ENCODE measurements at places on chromosomes 3 and 15.

GRCh38 chr3:196327405-196327804 is 9.4 kb upstream of the DYNLT2B start:
- no peak for DNase-seq

GRCh38 chr15:52218371-52218770 is 27.2 kb upstream of the GNB5 start:
- DNase-seq: no peak

DNA sequence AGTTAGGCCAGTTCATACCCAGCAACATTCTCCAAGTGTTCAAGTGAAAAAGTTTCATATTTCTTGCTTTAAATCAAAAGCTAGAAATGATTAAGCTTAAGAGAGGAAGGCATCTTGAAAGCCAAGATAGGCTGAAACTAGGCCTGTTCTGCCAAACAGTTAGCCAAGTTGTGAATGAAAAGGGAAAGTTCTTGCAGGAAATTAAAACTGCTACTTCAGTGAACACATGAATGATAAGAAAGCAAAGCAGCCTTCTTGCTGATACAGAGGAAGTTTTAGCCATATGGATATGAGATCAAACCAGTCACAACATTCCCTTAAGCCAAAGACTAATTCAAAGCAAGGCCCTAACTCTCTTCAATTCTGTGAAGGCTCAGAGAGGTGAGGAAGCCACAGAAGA is 274.7 kb downstream of the TUSC7 start:
- no peak for DNase-seq

DNA sequence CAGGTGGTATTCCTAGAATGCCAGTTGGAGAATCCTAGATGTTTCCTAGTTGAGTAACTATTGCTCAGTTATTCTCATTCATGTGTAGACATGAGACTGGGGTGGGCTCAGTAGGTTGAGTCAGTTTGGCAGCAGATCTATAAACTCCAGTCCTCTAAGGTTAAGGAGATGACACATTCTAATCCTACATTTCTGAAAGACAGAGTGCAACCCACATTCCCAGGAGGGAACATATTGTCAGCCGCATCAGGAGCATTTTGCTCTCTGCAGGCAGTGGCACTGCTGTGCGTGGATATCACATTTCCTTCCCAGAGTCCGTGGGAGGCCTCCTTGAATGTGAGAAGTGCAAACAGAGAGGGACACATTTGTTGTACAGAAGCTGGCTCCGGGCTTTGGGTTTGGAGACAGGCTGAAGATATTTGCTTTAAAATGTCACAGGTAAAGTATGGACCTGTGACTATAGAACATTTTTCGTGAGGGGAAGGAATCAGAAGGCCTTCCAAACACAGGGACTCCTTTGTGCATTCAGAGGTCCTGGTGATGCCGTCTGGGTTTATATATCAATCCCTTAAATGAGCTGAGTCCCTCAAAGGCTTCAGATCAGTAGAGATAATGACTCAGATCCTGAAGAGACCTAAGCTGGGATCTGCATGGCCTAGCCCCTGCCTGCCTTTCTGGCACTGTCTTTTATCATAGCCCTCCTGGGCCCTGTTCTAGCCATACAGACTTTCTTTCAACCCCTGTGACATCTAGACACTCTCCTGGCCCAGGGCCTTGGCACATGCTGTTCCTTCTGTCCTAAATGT is 156.5 kb downstream of the CADPS start:
- no peak for DNase-seq

DNA sequence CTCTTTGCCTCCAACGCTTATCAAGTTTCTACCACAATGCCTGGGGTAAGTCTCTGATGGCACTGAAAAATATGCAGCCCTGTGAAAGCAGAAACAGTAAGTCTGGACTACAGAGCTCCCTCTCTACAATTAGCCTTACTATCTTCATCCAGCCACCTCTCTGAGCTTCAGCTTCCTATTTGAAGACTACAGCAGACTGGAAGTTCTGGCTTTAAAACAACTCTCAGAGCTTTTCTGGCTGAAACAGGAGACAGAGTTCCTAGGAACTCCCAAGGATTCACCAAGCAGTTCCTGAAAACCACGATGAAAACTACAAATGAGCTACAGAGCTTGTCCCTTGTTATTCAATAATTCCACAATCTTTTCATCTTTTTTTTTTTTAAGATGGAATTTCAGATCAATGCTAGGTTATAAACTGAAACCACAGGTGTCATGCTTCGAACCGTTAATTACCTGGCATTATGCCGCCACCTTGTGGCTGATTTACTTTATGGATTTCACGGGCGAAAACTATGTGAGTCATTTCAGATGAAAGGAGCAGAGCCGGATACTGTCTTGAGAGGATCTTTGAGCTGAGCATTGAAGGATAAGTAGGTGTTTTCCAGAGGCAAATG is 3.9 kb downstream of the CRYGS start:
- DNase-seq: peak; percentile 53

GRCh38 chr3:161251716-161252115 is 30.6 kb downstream of the NMD3 start:
- DNase-seq: no peak

- DNase-seq: no peak
These were observed 1042.9 kb downstream of the ROBO1 start for GRCh38 chr3:78724859-78725258.

DNA sequence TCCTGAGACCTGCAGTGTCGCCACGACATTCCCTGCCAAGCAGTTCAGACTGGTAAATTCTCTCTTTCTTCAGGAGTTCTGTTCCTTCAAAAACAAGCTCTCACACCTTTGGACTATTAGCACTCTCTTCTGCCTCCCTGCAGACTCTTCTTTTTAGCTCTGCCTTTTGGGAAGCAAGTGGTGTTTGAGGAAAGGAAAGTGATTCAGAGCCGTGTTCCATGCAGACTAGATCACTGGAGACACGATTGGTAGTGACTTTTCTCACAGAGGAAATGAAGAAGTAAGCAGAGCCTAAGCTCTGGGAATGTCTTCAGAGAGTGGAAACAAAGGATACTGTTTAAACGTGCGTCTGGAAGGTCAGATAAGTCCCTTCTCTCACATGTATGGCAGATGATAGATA is 270.6 kb upstream of the TPRG1 start:
- no peak for DNase-seq

DNA sequence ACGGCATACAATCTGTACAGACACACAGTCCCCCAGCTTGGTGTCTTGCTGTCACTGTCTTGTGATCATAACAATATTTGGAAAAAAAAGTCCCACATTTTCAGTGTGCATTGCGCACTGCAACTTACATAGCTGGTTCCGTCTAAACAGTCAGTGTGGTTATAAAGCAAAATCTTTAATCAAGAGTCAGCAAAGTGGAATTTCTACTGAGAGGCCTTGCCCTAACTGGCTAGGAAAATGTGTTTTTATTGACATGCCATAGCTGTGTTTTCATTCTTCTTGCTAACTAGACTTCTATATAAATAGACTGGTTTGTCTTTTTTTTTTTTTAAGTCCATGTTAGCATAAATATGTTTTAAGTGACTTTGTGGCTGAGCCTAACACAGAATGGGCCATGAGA is 174.8 kb downstream of the POLR2M start:
- DNase-seq: no peak

DNA sequence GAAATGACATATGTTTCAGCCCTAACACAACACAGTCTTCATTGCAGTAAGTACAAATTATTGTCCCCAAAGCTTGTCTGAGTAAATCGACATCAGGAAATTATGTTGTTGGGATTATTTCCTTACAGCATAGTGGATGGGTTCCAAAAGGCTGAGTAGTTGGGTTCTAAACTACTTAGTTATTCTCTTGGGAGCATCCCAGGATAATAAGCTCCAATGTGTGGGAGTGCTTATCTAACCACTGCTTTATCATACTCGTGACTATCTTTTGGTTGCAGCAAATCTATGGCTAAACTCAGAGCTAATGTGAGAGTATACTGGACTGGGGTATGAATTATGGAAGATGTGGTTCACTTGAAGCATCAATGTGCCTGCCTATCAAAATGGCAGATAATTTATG is 128.5 kb downstream of the RBMS3 start:
- DNase-seq: no peak

DNA sequence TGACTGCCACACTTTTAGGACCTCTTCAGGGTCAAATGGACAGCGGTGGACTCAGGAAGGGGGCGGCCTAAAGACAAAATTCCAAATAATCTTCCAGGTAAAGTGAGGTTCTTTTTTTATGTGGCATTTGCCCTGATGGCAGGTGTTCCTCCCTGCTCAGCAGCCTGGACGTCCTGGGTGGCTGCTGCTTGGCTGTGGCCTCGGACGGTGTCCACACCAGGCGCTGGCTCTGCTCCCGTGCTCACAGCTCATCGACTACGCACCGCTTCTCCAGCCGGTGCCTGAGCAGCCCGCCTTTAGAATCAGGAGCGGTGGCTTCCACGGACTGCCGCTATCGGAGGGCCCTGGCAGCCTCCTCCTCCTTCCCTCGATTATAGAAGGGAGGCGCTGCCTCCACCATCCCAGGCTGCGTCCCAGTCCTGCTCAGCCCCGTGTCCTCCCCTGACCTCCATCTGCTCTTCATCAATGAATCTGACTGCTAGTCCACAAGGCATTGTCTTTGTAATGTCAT is 41.9 kb downstream of the PCSK6 start:
- no peak for DNase-seq

GRCh38 chr15:65038836-65039235 is 6.4 kb upstream of the SLC51B start:
- no peak for DNase-seq

DNA sequence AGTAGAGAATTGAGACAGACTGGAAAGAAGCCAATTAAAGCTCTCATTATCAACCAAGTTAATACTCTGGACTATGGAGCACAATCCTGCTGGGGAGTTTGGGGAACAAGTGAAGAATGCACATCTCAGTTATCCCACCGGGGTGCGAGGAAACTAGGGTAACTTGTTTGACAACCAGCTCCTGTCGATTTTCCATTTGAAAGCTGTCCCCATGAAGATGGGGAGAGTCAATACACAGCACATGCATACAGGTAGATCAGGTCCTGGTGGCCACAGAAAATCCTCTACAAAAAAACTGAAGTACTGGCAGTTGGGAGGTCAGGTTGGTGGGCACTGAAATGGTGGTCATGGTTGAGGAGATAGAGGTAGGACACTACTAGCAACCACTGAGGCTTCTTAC is 25.7 kb upstream of the GRAMD1C start:
- no peak for DNase-seq

GRCh38 chr3:13132731-13133410 is 59.6 kb upstream of the IQSEC1 start:
- no peak for DNase-seq

DNA sequence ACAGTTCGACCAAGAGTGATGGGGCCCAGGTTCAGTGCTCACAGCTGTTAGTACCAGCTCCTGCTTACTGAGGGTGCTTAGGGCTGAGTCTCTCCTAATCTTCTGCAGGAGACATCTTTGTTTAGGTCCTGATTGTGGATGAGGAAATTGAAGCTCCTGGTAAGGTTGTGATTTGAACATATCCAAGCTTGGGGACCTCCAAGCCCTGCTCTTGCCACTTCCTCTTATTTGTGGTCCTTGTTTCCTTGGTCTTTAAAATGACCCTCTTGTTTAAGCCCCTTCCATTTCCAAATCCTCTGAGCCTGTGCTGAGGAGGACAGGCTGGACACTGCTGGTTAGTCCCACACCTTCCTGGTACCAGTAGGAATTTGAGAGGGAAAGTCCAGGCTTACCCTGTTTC is 87.0 kb downstream of the EEFSEC start:
- DNase-seq: no peak

DNA sequence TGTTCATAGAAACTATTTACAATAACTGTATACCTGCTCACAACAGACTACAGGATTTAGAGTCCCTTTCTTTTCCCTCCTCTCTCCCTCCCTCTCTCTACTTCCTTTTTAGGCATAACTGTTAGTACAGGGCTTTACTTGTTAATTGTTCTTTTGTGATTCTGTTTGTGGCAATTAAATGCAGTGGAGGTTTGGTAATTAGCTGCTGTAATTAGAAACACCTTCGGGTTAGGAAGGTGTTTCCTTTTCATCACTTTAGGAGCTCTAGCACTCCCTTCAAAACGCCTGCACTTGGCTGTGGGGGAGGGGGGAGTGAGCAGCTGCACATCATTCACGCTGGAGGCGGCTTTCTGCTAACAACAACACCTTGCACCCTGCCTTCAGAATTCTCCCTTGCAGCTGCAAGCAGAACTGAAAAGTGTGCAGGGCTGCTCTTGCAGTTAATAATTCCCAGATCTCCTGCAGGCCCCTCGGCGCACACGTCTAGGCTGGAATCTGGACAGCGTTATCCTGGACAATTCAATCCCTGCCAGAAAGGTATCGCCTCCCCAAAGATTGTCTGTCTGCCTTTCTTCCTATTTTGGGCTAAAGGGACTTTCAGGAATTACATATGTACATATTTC is 242.6 kb upstream of the RGMA start:
- DNase-seq: no peak

- no peak for DNase-seq
These were observed 502.8 kb downstream of the IGSF11 start for GRCh38 chr3:118531816-118532215.

- DNase-seq: no peak
These were observed 30.9 kb downstream of the EAF1 start for GRCh38 chr3:15458212-15458780.

- DNase-seq: no peak
These were observed 189.7 kb downstream of the TLE3 start for GRCh38 chr15:69908060-69908459.
